Activated naive CD4-positive, alpha-beta T cell treated with anti-CD3 and anti-CD28 coated beads, Interleukin-2, amount 50 U/mL, for 72 hours (primary cell): ENCODE measurements at places on chromosomes 7 and 10. TPM values are rescaled to one million over a fixed set of nuclear protein-coding genes. Genes with fewer than 3 reads are reported as not detected.

Gene COBL
- not detected for total RNA-seq

Gene GIMAP2
- total RNA-seq: 56.5 TPM

Gene MNX1
- 0.12 TPM for total RNA-seq

DNA sequence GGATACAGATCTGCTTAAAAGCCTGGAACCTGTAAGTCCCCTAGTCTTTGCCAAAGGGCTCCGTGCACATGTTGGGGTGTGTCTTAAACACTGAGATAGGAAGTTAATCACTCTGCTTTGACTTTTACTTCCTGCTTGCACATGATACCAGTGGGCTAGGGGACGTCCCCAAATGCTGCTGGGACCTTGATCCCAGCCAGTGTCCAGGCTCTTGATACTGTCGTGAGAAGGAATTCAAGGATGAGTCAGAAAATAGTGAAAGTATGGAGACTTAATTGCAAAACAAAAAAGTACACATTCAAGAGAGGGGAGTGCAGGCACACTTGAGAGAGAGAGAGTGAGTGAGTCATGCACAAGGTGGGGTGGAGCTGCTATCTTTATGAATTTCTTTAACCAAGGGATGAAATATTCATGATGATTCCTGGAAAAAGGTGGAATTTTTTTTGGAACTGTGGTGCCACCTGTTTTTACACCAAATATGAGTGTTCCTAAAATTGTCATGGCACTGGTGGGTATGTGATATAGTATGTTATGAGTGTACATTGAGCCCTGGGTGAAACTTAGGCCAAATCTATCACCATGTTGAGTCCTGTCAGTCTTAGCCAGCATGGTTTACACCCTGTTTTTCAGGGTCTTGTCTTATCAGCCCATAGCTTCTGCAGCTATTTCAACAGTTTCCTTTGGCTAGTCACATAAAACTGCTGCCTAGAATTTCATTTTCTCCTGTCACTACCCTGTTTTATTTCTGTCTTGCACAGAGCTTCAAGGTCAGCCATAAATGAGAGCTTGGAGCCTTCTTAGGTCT is 88.3 kb upstream of the CYP26C1 start:
- DNase-seq: no peak

DNA sequence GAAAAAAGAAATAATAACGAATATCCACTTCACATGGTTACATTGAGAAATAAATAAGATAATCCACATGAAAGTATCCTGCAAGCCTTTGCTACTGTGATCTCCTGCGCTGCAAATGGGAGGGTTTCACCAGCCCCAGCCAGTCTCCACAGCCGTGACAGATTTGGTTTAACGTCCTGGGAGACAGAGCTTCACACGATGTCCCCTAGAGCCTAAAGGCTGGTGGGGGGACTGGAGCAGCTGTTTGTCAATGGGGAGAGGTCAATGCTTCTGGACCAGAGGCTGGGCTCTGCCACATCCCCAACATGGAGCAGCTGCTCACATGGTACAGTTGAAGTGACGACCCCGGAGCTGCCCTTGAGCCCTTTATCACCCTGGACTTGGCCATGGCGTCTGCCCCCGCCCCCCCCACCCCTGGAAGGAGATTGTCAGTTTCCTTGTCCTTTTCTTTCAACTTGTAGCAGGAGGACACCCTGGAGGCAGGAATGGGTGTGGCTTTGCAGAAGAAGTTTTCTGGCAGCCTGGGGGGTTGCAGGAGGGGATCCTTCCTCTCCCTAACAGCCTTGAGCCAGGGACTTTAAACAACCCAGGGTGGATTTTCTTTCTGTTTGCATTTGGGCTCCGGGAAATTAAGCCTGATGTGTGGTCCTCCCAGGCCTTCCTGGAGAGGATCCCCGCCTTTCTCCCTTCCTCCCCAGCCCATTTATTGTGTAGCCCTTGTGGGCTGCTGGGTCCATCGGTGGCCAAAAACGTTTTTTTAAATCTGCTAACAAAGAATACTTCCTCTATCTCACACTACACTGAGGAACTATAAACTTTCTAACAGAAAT is 37.0 kb upstream of the MXI1 start:
- no peak for DNase-seq

- DNase-seq: no peak
These were observed 22.6 kb downstream of the HERC4 start for GRCh38 chr10:68052463-68052862.

DNA sequence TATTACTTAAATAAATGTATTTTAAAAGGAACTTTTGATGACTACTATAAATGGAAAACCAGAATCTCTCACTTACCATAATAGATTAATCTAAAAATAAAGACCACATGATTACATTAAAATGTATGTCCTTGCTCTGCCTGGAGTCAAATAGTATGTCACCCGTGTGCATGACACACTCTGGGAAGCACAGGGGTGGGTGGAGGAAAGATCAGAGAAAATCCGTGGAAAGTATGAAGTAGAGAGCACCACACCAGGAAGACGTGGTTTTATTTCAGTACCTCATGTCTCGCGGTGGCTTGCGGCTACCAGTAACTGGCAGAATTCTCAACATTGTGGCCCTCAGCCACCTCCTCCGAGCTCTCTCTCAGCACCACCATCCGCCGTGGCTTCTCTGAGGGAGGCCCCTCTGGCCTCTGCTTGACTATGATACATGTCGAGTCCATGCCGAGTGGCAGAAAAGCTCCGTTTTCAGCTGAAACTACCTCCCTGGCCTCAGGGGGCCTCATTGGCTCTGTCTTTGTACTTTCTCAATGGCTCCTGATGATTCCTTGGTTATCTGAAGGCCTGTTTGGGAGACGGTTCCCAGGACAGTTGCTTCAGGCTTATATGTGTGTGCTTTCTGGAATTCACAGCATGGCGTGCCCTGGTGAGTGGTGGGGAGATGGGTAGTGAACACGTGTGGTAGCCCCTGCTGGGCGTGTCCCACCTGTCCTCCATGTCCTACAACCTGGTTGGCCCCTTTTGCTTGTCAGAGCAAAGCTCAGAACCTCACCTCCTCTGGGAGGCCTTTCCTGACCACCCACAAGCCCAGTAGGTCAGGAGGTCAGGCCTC is 49.8 kb downstream of the LHPP start:
- no peak for DNase-seq

- DNase-seq: no peak
These were observed 180.3 kb downstream of the KCNMA1 start for GRCh38 chr10:77457266-77457665.
